Activated CD8-positive, alpha-beta T cell treated with anti-CD3 and anti-CD28 coated beads for 36 hours (primary cell): ENCODE measurements at places on chromosomes 5 and 9. TPM values are rescaled to one million over a fixed set of nuclear protein-coding genes. Genes with fewer than 3 reads are reported as not detected.

DNA sequence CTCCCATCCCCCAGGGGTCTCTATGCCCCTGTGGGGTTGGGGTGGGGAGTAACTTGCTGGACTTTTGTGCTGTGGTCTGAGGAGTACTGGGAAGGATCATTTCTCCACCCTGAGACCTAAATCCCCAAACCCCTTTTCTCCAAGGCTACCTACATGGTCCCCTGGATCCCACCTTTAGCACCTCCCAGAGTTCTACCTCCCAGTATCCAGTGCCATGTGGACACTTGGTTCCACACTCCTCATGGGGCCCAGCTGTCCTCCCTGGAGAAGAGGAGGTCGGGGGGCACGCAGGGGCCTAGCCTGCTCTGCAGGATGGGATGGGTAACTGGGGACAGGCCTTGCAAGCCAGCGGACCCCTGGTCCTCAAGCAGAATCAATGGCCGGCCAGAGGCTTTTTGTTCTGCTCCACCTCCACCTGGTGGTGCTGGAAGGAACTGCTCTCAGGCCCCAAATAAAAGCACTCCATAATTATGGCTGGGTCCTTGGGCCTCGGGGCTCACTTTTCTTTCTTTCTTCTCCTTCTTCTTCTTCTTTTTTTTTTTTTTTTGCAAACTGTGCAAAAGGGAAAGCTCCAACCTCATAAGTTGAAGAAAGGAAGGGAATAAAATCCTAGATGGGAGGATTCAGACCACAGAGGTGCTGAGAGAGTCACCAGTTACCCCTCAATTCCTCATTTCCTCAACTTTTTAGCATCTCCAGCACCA, 68.4 kb downstream of the PSD2 start:
- peak; percentile 79 for DNase-seq

GRCh38 chr5:13234-13633, 78.7 kb upstream of the PLEKHG4B start:
- no peak for DNase-seq

DNA sequence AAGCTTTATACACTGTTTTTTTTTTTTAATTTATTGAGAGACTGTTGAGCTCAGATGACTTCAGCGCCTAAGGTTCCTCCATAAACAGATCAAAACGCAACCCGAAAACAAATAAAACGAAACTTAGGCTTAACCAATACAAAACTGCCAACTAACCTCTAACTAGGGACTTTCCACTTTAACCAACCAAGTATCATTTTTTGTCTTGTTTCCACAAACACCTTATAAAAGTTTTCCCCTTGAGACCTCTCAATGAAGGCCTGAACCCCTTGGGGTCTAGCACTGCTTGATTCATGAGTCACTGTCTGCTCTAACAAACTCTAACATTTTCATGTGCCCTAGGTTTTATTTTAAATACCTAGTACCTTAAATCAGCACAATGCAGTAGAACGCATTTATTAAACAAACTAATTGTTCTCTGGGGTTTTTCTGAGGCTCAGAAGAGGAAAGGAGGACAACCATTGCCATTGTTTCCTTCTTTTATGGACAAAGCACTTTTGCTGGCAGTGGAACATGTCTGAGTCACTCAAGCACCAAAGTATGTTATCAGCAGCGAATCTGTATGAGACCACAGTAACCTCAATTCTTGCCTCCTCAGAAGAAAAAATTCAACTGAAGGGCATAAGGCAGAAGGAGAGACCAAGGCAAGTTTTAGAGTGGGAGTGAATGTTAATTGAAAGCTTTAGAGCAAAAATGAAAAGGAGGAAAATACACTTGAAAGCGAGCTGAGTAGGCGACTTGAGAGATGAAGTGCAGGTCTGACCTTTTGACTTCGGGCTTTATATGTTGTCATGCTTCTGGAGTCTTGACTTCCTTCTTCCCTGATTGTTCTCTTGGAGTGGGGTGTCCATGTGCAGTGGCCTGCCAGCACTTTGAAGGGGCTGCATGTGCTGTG, 97.7 kb upstream of the HCN1 start:
- DNase-seq = no peak

DNA sequence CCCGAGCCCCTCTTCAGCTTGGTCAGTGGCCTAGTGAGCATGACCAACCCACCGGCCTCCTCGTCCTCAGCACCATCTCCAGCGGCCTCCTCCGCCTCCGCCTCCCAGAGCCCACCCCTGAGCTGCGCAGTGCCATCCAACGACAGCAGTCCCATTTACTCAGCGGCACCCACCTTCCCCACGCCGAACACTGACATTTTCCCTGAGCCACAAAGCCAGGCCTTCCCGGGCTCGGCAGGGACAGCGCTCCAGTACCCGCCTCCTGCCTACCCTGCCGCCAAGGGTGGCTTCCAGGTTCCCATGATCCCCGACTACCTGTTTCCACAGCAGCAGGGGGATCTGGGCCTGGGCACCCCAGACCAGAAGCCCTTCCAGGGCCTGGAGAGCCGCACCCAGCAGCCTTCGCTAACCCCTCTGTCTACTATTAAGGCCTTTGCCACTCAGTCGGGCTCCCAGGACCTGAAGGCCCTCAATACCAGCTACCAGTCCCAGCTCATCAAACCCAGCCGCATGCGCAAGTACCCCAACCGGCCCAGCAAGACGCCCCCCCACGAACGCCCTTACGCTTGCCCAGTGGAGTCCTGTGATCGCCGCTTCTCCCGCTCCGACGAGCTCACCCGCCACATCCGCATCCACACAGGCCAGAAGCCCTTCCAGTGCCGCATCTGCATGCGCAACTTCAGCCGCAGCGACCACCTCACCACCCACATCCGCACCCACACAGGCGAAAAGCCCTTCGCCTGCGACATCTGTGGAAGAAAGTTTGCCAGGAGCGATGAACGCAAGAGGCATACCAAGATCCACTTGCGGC, 1.8 kb downstream of the EGR1 start:
- DNase-seq = no peak

DNA sequence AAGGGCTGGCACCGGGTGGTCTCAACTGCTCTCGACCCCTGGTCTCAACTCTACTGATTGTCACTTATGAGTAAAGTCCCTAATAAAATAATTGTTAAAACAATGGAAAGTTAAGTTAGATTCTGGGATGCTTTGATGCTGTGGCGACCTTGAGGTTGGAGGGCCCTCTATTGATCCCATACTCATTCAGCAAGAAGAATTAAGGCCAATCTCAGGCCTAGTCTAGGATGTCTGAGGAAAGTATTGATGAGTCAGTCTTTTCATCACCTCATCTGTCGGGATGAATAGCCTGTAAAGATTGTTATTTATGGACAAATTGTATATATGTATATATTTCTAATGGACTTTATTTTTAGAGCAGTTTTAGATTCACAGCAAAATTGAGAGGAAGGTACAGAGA, 50.8 kb downstream of the WDR36 start:
- no peak for DNase-seq

GRCh38 chr5:142153674-142154448, 45.3 kb downstream of the NDFIP1 start:
- no peak for DNase-seq

DNA sequence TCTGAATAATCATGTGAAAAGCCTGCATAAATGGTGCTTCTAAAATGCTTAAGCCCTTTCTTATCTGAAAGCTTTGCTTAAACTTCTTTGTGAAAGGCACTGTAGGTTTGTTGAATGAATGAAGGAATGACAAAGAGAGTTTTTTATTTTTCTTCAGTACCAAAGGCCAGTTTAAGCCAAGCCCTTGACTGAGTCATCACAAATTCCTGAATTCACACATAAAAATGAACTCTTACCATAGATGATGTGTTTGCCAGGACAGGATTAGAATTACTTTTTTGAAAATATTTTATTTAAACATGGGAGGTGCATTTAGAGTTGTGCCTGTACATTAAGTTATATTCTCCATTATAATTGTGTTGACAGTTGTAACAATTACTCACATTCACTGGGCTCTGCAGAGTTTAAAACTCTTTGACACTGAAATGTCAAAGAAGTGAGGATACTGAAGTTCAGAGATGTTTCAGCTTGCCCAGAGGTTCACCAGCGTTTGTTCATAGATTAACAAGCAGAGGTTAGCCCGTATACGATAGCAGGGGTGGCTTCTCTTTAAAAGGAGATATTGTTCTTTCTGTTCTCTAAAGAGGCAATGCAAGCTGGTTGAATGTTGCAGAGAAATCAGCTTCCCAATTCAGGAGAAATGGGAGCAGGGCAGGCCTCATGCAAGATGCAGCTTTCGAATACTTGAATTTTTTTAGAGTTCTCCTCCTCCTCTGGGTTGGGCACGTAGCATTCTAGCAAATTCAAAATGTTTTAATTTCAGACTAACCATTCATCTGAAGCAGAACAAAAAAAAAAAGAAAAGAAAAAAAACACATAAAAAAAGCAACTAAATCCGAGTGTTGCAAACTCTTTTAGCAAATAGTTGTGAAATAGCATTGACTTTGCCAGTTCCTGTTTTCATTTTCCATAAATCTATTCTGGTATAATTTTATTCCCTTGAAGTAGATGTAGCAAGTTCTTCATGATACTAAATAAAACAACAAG, 358.7 kb upstream of the KLF4 start:
- DNase-seq = no peak

GRCh38 chr9:133718563-133719315, 19.4 kb downstream of the SARDH start:
- no peak for DNase-seq

DNA sequence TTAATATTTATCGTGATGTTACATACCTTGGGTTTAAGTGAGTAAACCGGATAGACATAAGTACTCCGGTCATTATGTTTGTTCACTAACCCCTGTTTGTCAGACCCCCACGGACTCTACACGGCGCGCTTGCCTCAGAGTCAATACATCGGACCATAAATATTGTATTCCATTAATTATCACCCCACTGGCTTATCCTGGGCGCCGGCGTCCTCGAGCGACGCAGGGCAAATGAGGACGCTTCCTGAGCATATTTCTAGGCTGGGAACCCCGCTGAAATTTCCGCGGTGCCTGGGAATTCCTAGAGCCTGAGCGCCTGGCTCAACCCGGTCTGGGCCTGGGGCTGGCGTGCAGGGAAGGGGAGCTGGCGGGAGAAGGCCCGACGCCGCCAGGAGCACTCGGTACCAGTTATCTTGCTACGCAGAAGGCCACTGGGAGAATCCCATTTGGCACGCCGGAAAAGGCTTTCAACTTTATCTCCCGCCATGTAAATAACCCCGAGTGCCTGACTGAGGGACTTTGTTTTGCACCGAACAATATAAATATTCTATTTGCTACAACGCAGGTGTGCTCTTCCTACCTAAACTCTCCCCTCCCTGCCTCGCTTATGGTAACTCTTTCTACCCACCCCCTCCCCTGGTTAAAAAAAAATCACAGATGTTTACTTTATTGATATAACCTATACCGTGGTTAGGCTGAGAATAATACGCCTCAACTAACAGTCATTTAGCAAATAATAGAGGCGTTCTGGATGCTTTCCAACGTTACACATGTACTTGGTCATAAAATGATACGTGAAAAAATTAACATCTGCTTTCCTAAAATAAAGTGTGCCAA, 19.4 kb downstream of the NR2F1 start:
- no peak for DNase-seq

GRCh38 chr9:93258818-93259489, 75.0 kb downstream of the WNK2 start:
- no peak for DNase-seq

GRCh38 chr5:149917073-149917676, 27.4 kb downstream of the PDE6A start:
- DNase-seq = no peak

GRCh38 chr9:129894120-129894823, 59.0 kb downstream of the USP20 start:
- peak; percentile 66 for DNase-seq

DNA sequence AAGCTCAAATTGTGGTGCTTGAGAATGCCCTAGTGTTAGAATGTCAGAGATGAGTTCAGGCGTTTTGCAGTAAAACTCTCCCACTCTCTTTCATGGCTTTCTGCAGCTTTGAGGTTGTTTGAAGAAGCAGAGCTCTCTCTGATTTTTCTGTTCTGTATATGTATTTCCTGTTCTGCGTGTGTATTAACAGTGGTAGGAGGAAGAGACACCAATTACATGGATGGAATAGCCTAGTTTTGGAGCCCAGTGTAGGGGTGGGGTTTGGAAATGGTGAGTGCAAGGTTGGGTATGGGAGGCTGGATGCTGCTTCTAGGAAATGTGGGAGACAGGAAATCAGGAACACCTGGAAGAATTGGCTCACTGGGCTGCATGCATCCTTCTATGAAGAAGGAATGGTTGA, 12.4 kb downstream of the LARP1 start:
- DNase-seq = no peak

- DNase-seq = no peak
Measured at GRCh38 chr9:127817881-127818434, 15.3 kb downstream of the FPGS start.

DNA sequence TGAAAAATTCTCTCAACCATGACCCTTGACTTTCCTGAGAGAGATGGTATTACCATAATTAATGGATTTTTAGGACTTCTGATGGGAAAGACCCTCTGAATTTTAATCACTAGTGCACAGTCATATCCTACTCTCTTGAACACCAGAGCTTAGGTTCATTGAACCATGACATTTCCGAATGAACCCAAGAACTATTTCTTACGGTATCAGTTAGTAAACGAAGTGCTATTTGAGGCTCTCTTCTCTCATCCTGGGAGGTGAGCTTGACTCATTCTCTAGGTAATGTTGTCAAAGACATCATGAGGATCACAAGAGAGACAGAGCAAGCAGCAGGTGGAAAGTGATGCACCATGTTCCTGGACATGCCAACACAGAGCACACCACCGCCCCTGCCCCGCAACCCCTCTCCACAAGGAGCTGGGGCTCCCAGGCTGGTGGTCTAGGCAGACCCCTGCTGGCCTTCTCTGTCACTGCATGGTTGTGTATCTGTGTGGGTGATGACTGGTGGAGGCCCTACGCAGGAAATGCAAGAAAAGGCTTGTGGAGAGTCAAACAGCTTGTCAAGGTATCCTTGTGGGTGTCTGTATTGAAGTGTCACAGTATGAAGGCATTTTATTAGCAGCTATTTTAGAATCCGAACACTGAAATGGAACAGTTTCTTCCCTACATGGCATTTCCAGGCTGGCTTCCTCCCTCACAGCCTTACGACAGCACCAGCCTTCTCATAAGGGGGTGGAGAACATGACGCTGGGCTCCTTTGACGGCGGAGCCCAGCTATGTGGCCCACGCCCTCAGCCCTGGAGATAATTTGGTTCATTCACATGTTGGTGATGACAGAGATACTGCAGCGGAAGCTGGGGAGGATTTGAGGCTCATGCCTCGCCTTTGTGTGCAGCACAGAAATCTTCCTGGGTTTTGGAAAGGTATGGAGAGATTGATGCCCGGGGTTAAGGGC, 297.6 kb downstream of the NTRK2 start:
- DNase-seq = no peak

DNA sequence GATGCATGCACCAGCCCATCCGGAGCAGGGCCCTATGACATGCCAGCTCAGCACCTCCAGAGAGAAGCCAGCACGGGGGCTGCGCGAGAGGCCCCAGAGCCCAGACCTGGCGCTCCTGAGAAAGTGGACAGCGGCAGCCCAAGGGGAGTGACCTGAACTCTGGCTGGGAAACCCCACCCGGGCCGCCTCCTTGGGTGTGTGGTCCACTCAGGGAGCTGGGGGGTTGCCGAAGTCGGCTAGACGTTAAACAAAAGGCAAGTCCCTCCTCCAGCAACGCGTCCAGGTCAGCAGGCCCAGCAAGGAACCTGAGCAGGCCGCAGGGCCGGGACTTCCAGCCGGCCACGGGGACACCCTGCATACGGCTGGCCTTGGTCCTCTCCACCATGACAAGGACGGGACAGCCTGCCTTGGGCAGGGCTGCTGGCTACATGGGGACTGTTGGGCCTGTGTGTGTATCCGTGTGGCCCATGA, 35.7 kb downstream of the NACC2 start:
- no peak for DNase-seq

The GMCL2 gene
- not detected for total RNA-seq

The RNF183 gene
- not detected for total RNA-seq

The CBY3 gene
- total RNA-seq = 1.2 TPM

The SOHLH1 gene
- total RNA-seq = not detected

The HNRNPH1 gene
- 709 TPM for total RNA-seq

The LRRC19 gene
- not detected for total RNA-seq
